Heart left ventricle (tissue), 16 donors: ENCODE measurements at places on chromosomes 7 and 10.

DNA sequence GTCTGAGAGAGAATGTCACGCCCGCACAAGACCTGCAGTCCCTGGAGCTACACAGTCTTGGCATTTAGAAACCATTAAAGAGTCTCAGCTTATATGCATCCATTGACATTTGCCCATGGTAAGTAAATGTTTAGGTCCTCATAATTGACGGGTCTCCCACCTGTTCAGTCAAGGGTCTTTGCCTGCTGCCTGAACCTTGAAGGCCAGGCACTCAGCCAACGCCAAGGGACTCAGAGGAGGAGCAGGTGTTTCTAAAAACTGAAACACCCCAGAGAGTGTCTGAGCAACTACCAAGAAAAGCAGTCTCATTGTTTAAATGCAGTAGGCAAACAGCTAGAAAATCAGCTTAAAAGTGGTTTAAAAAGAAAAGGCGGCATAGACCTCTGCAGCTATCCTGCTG lies 264.7 kb upstream of the AKR1E2 start:
- DNase-seq, result no peak

- DNase-seq, result no peak
These were observed 78.4 kb downstream of the DGKI start for GRCh38 chr7:137768366-137768765.

- DNase-seq, result no peak
These were observed 86.6 kb downstream of the CALN1 start for GRCh38 chr7:72325561-72325960.

DNA sequence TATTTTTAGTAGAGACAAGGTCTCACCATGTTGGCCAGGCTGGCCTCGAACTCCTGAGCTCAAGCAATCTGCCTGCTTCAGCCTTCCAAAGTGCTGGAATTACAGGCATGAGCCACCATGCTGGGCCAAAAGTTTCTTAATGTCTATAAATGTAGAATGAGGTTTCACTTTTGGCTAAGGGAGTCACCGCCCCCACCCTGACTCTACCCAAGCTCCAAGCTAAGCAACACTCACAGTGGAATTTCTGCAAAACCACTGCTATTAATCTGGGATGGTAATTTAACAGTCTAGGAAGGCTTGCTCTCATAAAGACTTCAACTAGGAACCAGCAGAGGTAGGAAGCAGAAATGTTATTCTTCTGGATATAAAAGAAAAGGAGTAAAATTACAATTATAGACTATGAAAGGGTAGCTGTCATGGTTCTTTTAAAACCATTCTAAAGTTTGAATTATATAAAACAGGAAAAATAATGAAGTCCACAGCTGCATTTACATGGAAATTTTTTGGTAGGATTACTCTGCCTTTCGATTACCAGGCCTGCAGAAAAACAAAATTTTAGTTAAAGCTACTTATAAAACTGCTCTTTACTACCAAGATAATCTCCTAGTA lies 211.6 kb downstream of the SFMBT2 start:
- DNase-seq, result no peak

- DNase-seq, result no peak
These were observed 2.0 kb upstream of the STRA8 start for GRCh38 chr7:135231686-135232085.

GRCh38 chr10:95428701-95429100 lies 132.5 kb downstream of the SORBS1 start:
- peak; percentile 68 for DNase-seq

DNA sequence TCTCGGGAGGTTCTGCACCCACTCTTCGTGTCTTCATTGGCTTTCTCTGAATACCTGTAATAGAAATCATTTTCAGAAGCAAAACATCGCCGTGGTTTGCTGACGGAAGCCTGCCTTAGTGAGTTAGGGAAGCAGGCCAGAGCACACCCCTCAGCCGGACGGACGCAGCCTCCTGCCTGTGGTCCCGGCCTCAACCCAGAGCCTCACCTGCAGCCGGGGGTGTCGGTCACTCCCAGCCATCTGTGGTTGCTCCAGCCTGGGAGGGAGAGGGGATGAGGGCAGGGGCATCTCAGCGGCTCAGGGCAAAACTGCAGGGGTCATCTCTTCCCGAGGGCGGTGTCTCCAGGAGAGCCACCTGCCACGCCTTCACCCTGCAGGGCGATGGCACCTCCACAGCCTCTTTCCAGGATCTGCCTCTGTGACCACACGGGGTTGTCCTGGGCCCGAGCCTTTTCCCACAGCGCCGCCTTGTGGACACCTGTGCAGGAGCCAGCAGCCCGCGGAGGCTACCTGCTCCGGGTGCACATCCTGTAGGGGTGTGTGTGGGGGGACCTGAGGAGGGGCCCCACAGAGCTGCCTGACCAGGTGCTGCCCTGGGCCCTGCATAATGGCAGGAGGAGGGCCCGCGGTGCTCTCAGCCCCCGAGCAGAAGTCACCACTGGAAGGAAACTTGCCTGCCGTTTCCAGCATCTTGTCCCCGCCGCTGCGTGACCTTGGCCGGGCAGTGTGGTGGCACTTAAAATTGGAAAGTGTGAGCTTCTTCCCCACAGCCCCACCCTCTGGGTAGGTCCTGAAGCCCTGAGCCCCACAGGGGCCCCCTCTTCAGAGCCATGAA lies 21.6 kb upstream of the AP5Z1 start:
- peak; percentile 80 for DNase-seq

DNA sequence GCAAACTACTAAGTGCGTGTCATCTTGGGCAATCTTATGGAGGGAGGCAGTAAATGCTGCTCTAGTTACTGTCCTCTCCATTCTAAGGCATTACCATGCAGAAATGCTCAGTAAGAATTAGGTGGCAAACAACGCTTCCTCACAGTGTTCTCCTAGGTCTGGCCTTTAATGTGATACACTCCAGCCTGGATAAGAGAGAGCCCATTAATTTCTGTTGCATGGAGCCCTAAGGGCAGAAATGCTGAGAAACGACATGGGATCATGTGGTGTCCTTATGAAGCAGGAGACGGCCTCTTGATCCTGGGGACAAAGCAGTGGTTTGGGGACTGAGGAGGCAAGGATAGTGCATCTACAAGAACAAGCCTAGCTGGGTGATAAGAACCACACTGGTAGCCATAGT lies 44.0 kb downstream of the SLC25A13 start:
- DNase-seq, result no peak

DNA sequence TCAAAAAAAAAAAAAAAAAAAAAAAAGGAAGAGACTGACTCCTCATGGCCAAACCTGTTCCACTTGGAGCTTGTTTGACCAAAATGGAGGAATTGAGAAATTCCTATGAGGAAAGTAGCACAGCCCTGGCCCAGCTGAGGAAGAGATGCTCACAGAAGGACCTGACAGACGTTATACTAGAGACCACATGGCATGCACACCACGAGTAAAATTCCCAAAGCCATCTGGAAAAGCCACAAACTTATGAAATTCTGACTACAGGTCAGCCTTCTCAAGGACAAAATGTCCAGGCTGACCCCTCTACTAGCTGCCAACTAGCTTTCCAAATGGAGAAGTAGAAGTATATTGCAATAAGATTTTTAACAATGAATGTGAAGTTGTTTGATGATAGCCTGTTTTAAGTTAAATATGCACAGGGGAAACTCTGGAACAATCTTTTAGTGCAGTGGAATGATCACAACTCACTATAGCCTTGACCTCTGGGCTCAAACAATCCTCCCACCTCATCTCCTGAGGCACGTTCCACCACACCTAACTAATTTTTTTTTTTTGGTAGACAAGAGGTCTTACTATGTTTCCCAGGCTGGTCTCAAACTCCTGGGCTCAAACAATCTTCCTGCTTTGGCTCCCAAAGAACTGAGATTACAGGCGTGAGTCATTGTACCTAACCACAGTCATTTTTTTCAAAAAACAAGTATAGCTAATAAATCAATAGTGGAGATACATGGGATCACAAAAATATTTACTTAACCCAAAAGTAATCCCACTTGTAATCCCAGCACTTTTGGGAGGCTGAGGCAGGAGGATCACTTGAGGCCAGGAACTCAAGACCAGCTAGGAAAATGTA lies 75.7 kb downstream of the AKR1D1 start:
- DNase-seq, result no peak

DNA sequence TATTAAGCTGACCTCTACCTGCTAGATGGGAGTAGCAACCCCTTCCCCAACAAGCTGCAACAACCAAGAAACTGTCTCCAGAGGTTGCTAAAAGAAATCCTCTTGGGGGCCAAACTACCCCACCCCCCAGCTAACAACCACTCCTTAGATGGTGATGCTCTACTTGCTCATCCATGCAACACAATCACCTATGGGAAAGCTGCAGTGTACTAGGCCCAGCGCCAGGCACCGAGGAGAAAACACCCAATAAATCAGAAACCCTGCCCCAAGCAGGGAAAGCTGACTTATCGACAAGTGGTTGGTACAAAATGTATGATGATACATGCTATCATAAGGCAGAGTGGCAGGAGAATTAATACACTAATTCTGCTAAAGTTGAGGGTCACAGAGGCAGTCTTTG lies 17.3 kb downstream of the SLC25A13 start:
- no peak for DNase-seq

DNA sequence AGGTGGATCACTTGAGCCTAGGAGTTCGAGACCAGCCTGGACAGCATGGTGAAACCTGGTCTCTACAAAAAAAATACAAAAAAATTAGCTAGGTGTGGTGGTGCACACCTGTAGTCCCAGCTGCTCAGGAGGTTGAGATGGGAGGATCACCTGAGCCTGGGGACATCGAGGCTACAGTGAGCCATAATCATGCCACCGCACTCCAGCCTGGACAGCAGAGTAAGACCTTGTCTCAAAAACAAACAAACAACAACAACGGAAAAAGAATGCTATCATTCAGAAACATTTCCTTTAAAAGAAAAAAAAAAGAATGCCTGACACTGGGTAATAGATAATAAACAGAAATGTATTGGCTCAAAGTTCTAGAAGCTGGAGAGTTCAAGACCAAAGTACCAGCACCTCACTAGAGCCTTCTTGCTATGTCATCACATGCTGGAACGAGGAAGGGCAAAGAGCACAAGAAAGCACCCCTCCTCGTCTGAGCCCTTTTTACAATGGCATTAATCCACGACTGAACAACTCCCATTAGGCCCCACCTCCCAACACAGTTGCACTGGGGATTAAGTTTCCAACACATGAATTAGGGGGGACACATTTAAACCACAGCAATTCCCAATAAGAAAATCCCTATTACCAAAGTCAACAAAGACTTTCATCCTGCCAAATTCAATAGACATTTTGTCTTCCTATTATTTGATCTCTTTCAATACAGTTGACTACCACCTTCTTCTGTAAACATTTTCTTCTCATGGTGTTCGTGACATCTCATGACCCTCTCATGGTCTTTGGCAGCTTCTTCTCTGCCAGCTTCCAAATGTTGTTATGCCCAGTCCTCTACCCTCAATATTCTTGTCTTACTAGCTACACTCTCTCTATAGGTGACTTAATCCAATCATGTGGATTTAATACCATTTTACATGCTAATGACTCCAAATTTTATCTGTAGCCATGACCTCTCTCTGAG lies 20.0 kb downstream of the AKR1D1 start:
- DNase-seq, result no peak

DNA sequence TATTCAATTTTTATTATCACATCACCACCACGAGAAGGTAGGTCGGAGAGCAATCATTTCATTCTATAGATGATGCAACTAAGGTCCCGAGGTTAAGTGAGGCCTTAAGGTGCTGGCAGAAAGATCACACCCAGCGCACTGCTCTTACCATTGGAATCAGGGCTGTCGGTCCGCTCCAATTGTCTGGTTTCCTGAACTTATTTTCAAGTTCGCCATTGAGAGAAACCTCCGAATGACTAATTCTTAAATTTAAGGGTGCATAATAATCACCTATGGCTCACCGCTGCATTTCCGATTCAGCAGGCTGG lies 625 bp upstream of the GSTO2 start:
- DNase-seq, result no peak

- no peak for DNase-seq
These were observed 11.8 kb downstream of the OSBPL3 start for GRCh38 chr7:24968165-24968564.

DNA sequence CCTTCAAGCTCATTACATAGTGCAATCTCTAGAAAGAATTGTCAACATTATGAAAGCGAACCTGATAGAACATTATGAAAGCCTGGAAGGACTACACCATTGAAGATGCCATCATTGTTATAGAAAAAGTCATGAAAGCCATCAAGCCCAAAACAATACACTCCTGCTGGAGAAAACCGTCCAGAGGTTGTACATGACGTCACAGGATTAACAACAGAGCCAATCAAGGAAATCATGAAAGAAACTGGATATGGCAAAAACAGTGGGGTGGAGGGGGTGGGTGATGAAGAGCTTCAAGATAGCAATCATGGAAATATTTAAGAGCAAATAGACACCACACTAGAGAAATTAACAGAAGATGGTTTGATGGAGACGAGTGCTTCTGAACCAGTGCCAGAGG lies 45.7 kb downstream of the TOMM7 start:
- no peak for DNase-seq

- no peak for DNase-seq
These were observed 167.4 kb downstream of the FZD1 start for GRCh38 chr7:91431601-91432000.

DNA sequence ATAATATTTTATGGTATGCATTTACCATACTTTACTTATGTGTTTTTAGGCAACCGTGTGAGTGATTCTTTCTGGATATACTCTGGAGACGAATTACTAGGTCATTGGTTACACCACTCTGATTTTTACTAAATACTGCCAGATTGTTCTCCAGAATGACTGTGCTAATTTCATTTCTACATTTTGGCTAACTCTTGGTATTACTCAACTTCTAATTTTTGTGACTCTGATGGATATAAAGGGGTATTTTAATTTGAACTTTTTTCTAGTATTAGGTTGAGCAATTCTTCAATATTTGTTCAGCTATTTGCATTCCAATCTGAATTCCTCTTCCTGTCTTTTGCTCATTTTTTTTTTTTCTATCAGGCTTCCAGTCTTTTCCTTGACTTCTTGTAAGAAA lies 223.6 kb downstream of the MDFIC start:
- no peak for DNase-seq

GRCh38 chr10:131996466-131997365 lies 15.0 kb upstream of the BNIP3 start:
- peak; percentile 82 for DNase-seq

GRCh38 chr10:98226508-98227144 lies 41.4 kb downstream of the LOXL4 start:
- DNase-seq, result no peak

DNA sequence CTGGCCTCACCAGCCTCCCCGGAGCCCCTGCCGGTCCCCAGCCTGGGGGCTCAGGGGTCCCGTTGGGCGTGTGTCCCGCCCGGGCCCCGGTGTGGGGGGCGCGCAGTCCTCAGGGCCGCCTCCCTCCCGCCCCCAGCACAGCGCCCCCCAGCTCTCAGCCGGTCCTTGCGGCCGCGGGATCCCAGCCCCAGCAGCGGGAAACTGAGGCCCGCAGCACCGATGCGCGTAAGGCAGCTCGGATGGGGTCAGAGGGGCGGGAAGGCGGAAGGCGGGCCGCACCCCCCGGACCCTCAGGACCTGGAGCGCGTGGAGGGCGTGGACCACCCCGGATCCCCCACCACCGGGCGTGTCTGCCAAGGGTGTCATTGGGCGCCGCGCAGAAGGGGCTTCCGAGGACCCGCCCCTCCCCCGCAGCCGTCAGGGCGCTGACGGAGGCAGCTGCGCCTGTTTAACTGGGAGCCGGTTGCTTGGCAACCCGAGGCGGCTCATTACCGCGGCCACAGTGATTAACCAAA lies 14.9 kb downstream of the UNCX start:
- no peak for DNase-seq
